ENCODE measurements at places on chromosomes 13 and 19.
A peak's percentile ranks its signal among the peaks of the same experiment; 100 is the strongest.

- DNase-seq = no peak
Measured at GRCh38 chr13:110500341-110500740, 61.2 kb downstream of the RAB20 start.

DNA sequence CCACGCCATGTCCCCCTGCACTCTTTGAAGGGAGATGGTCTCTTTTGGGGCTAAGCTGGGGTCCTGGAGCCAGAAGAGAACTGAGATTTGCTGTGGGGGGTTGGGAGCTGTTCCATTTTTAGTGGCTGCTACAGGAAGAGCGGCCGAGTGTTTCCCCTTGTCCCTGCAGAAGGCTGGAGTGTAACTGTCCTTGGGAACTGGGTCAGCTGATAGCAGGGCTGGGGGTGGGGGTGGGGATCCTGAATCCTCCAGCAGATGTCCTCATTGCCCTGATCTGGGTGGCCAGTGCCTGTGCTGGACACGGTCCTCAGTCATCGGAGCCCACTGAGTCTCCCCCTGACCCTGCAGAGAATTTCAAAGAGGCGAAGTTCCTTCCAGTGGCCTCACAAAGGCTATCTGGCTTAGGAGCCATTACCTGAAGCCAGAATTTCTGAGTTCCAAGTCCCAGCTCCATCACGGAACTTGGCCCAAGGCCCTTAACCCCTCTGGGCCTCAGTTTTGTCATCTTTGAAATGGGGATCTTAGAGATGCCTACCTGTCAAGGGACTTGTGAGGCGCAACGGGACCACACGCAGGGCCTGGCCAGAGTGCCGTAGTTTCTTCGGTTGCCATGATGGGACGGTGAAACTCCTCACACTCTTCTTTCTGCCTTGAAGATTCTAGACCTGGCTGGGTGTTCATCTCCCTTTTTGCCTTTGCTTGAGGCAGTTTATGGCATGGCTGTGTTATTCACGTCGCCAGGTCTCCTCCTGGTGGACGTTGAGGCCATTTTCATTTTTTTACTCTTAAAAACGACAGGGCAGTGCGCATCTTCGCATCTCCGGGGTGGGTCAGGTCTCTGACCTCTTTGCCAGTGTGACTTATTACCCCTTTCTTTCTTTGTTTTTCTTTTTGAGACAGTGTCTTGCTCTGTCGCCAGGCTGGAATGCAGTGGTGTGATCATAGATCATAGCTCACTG, 51.9 kb downstream of the DNM2 start:
- DNase-seq = no peak

DNA sequence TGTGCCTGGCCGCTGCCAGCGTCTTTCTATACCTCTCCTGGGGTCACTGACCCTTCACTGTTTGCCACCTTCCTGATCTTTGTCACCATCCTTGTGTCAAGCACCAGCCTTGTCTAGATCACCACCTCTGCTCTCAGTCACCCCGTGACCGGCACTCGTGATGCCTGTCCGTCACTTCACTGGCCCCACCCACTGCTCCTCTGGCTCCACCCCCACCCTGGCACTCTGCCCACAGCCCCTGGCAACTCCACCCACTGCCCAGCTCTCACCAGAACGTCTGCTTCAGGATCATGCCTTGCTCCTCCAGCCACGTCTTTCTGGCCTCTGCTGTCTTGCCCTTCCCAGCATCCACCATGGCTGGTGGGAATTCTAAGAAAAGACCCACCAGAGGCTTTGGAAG, 24.8 kb upstream of the PLA2G4C start:
- no peak for DNase-seq

GRCh38 chr13:95898256-95898655, 154.9 kb downstream of the UGGT2 start:
- no peak for DNase-seq

- DNase-seq = no peak
Measured at GRCh38 chr13:28704919-28705318, 13.9 kb downstream of the SLC46A3 start.

DNA sequence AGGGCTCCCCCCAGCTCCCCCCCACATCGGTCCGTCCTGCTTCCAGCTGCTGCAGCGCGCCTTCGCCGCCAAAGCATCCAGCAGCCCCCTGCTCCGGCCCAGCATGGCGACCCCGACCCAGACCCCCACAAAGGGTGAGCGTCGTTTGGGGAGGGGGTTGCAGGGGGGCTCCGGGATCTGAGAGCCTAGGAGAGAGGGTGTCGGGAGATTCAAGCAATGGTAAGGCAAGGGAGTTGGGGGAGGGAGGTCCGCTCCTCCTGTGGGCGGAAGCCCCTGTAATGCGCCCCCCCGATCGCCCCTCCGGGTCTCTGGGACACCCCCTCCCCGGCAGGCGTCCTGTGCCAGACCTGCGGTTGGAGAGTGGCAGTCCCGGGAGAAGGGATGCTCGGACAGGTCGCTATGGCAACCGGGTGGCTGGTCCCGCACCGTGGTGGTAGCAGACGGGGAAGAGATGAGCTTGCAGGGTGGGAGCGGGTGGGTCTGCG, at the start of gene FXYD7:
FXYD7 (plus strand) TSS at position 25 of the 485 bp plus-strand sequence; CDS start at position 104, 79 bp downstream.
- no peak for DNase-seq

- peak; percentile 36 for DNase-seq
Measured at GRCh38 chr19:43618921-43619261, 538 bp downstream of the ZNF428 start.

DNA sequence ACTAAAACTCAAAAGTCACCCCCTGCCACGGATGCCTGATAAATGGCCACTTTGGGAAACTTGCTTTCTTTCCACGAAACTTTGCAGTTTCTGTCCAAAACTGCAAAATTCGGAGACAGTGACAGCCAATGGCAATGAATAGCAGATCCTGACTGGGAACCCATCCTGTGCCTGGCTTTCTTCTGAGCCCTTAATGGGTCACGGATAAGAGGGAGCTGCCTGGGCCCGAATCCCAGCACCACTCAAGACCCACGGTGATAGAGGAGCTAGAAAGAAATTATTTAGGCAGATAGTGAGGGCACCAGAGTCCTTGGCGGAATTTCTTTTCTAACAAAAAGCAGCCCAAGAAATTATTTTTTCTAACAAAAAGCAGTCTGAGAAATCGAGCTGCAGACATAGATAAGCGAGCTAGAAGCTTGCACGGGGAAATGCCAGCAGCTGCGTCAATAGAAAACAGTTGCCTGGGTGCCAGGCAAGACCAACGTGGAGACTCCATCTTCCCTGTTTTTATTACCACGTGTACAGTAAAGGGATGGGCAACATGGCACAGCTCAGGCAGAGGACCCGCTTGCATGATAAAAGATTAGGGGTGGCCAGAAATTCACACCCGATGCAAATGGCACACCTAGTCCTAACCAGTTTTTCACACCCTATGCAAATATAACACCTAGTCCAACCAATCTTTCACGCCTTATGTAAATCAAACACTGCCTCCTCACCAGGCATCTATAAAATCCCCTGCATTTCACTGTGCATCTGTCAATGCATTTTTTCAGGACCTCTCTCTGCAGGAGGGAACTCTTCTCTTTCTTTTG, 7.1 kb upstream of the HSH2D start:
- no peak for DNase-seq

- no peak for DNase-seq
Measured at GRCh38 chr19:15463861-15464371, 428 bp downstream of the RASAL3 start.

- no peak for DNase-seq
Measured at GRCh38 chr13:89943139-89943538, 1404.3 kb upstream of the MIR17HG start.

DNA sequence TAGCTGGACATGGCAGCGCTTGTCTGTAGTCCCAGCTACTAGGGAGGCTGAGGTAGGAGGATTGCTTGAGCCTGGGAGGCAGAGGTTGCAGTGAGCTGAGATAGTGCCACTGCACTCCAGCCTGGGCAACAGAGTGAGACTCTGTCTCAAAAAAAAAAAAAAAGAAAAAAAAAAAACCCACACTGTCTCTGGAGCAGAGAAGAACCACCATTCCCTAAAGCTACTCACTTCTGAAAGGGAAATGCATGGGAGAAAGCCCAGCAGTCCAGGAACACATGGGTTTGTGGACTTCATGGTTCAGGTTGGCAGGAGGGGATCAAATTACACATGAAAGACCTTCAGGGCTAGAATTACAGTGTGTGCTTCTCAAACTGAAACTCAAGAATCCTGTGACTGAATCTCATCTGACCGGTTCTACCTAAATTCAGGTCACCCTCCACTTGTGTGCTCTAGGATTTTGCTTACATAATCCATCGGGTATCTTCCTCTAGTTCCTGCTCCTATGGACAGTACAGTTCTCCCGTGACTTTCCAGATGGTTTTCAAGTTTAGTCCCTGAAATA, 30.2 kb upstream of the CPB2 start:
- DNase-seq = no peak

DNA sequence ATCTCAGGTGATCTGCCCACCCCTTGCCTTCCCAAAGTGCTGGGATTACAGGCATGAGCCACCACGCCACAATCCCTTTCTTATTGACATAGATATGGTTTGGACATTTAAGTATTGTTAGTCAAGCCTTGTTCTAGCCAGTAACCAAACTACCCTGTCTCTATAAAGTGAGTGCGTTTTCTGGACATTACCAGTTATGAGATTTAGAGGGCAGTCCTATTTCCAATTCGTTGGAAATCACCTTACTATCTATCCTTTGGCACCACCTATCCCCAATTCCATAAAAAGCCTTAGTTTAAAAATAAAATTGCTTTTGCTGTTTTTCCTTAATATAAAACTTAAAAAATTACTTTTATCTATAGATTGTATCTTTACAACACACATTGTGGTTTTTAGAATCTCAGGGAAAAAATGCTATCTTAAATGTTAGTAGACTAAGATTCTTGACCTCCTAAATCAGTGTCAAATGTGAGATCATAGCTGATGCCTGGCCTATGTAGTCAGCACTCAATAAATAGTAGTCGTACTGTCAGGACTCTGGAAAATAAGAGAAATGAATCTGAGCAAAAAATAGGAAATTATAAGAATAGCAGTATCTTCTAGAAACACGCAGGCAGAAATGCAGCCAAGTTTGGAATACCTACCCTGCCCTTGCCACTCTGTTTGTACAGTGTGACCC, 57.0 kb downstream of the NUFIP1 start:
- peak; percentile 71 for DNase-seq

DNA sequence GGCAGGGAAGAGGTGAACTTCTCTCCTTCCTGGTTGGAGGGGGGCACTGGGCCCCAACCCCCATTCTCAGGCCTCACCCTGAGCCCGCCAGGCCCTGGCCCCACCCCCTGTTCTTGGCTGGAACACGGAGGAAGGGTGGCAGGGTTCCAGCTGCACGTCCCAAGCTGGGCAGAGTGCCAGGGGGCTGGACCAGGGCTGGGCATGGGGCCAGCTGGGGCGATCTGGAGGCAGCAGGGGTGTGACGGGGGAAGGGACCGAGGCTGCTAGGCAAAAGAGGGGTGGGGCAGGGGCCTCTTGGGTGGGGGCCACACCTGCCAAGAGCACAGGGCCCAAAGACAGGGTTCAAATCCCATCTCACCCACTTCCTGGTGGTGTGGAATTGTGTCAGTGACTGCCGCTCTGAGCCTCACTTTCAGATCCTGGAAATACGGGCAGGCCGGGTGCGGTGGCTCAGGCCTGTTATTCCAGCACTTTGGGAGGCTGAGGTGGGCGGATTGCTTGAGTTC, 2.2 kb downstream of the HIF3A start:
- DNase-seq = peak; percentile 83

DNA sequence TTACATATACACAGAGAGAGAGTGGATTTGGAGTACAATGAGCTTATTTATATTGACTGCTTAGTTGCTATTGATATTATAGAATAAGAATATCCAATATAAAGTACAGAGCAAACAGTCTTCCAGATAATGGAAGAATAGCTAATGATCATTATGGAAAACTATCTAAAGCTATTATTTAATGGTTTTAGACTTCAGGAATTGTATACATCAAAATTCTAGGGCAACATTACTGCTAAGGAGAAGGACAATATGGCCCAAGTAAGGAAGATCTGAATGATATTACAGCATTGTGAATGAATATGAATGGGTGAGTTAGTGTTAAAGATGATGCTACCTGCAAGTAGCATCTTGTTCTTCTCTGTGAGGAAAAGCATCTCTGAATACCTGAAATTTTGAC, 604.2 kb upstream of the PCDH20 start:
- DNase-seq = no peak

DNA sequence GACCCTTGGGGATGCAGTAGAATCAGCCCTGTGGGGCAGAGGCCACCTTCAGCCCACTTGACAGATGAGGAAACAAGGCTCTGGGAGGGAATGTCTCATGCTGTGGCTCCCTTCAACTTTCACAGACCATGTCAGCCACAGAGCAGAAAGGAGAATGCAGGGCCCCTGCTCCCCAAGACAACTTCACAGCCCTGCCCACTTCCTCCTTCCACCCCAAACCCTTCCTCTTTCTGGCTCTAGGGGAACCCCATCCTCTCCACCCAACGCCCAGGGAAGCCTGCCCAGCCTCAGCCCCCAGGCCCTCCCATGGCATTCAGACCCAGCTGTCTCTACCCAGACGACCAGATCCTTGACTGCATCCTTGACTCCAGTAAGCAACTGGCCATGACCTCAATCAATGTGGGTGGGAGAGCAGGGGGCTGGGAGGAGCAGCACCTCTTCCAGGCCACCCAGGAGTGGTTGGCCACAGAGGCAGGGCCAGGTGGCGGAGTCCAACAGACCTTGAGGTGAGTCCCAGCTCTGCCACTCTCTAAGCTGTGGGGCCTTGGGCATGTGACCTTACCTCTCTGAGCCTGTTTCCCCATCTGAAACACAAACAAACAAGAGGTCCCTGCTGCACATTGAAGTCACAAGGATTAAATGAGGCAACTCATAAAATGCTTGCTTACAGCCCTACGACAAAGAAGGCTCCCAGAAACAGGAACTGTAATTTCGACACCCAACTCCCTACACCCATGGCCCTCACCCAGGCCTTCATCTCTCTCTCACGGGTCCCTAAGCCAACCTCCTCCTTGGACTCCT, 15.8 kb downstream of the DEDD2 start:
- DNase-seq = no peak

- no peak for DNase-seq
Measured at GRCh38 chr13:110316196-110316595, 9.1 kb downstream of the COL4A2 start.

- no peak for DNase-seq
Measured at GRCh38 chr13:98784666-98785065, 32.2 kb upstream of the SLC15A1 start.

DNA sequence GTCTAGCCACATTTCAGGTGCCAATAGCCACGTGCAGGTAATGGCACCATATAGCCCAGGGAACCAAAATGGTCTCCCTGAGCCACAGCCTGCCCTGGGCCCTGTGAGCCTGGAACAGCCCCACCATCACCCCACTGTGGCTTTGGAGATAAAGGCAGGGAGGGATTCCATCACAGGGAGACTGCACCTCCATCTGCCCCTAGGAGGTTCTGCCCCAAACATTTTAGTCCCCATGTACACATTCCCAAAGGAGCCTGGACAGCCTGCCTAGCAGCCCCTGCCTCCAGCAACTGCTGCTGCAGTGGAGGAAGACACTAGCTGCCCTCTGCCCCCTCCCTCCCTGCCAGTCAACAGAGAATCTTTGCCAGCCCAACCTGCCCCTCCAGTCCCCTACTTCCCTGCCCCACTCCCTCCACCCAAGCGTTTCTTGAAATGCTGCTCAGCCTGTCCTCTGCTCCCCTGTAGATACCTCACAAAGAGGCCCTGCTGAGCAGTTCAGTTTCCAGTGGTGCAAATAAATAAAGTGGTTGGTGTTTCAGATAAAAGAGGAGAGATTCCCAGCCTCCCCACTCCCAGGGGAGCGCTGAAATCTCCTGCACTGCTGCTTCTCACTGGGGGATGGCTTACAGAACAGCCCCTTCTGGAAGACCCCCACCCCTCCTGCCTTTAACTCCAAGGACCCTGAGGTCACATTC, 921.8 kb downstream of the UQCRFS1 start:
- no peak for DNase-seq

- DNase-seq = peak; percentile 37
Measured at GRCh38 chr13:44364345-44365000, 9.2 kb upstream of the SERP2 start.

- DNase-seq = no peak
Measured at GRCh38 chr19:246551-246950, 44.7 kb downstream of the PLPP2 start.
